ENCODE measurements at places on chromosomes 7 and 10. TPM values are rescaled to one million over a fixed set of nuclear protein-coding genes. Genes with fewer than 3 reads are reported as not detected.

Gene CPN1
- not detected for total RNA-seq

Gene PAPOLB
- total RNA-seq: not detected

Gene PON3
- total RNA-seq: 0.14 TPM

Gene PHYHIPL
- total RNA-seq: not detected

Gene TMEM248
- total RNA-seq: 83.6 TPM

Gene TMEM106B
- 24.1 TPM for total RNA-seq

Gene GNG11
- total RNA-seq: not detected

Gene SKIDA1
- 0.11 TPM for total RNA-seq

Gene ENKUR
- not detected for total RNA-seq
